ENCODE measurements at places on chromosomes 3 and 15.

DNA sequence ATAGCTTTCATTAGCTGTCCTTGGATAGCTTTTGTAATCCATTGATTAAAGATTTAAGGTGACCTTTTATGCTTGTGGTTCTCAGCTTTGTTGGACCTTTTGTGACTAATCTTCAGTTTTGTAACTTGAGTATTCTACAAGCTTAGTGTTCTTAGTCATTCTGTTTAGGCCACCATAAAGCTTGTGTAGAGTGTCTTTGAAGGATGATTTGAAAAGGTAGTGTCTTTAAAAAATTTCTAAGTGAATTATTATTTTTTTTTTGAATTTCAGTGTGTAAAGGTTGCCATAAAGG lies 7.5 kb downstream of the MORF4L1 start:
- DNase-seq: no peak

GRCh38 chr3:134079111-134079547 lies 49.4 kb upstream of the SLCO2A1 start:
- no peak for DNase-seq

DNA sequence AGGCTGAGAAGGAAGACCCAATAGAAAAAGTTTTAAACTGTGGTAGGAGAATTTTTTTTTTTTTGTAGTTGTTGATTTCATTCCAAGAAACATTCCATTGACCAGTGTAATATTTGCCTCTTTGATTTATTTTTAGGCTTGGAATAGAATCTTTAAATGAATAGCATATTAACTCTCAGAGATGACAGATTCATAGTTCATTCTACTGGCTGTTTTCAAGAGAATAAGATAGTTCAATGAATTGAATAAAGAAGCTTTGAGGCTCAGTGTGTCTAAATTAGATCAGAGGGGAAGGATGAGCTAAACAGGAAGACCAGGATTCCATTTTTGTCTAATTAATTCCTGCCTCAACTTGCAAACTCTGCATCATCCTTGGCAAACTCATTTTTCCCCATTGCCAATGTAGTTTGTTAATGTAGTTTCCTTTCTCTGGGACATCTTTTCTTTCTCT lies 98.4 kb downstream of the NAALADL2 start:
- DNase-seq: no peak

- no peak for DNase-seq
These were observed 85.2 kb upstream of the PRR23C start for GRCh38 chr3:139129892-139130291.

- DNase-seq: no peak
These were observed 362.1 kb downstream of the MAGI1 start for GRCh38 chr3:65676580-65676979.

DNA sequence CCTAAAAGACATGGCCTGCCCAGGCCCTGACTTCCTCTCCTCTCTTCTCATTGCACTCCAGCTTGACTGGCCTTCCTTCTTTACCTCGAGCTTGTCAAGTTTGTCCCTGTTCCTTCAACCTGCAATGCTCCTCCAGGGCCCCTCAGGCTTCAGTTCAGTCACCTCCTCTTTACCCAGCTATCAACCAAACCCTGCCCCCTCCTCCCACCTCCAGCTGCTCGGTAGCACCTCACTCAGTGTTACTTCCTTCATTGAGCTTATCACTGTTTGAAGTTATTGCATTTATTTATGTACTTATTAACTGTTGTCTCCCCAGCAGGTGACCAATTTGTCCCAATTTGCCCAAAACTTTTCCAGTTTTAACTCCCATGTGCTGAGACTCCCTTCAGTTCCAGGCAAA lies 95.8 kb upstream of the UBE2E1 start:
- DNase-seq: no peak

Data from globus pallidus (tissue), 1 donor.